Cerebellar cortex (tissue), 1 donor: ENCODE measurements at places on chromosomes 3 and 15.

DNA sequence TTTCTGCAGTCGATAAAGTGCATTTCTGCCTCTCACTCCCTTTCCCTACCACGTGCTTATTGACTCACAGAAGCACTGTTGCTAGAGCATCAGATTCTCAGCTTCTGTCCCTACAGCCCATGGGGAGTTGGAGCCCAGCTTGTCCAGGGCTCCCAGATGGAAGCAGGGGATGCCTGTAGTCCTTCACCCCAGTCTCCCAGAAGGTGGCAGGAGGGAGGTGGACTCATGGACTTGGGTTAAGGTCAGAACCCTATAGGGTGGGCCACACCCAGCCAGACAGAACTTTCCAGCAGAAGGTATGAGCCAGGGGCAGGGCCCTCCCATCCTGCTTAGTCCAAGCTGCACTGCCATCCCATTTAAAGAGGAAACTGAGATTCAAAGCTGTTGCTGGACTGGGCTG lies 33.1 kb upstream of the SEMA3F start:
- peak; percentile 60 for DNase-seq

- no peak for DNase-seq
Measured at GRCh38 chr3:82044930-82045705, 283.7 kb upstream of the GBE1 start.

DNA sequence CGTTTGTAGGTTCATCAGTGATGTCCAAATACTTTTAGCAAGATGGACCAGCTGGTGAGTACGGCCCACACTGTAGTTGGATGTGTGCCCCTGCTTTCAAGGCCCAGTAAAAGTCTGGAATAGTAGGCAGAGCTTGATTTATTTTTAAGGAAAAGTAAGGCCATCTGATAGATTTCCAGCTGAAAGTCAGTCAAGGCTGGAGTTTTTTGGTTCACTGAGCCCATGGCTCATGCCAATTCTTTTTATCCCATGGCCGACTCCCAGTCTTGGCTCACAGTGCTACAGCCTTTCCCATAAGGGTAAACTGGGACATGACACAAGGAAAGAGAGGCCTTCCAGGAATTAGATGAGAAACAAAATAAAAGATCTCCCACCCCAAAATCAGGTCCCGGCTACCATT lies 13.5 kb downstream of the CCDC80 start:
- no peak for DNase-seq

- DNase-seq = no peak
Measured at GRCh38 chr3:130509008-130509407, 8.0 kb upstream of the COL6A6 start.

- no peak for DNase-seq
Measured at GRCh38 chr15:57698991-57699390, 7.5 kb upstream of the POLR2M start.

DNA sequence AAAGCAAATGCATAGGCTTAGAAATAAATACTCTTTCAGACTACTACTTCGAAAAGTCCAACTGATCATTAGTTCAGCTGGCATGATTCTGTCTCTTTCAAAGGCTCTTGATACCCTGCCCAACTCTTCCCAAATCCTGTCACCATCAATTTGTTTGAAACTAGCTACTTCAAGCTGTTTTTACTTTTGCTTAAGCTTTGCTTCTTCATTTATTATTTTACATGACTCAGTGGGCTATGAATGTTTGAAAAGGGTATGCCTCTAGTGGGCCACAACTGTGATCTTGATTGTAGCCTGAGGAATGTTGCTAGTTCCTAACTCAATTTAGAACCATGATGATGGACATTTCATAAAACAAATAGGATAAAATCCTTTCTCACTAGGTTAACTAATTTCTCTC lies 340.8 kb downstream of the NAALADL2 start:
- no peak for DNase-seq

DNA sequence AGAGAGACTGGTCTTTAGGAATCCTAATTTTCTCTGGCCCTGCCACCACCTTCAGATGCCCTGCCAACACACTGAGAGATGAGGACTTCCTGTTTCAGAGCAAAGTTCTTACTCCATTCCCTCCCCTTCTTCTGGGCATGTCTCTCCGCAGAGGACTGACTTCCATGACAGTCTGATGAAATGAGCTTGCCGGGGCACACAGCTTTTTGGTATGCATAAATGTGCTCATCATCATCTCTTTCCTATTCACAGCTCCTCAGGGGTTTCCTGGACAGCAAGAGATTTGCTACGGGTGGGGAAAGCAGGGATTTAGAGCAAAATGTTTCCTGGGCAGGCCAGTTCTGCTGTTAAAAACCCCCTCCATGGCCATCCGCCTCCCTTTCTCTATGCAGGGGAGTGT lies 27.6 kb upstream of the SEMA6D start:
- peak; percentile 3 for DNase-seq

DNA sequence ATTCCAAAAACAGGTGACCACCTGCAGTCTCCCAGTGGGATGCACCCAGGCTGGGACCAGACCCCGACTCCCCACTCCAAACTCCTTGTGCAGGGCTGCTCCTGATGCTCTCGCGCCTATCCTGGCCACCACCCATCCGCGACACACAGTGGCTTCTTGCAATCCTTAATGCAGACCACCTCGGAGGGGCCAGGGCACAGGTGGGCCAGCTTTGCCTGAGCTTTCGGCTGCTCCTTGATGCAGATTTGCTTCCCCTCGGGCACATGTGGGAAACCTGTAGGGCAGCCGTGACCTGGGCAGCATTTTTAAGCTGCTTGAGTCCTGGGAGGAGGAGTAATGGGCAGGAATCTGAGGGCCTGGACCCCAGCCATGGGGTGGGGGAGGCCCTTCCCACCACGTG lies 18.9 kb downstream of the SLC6A11 start:
- DNase-seq = no peak

DNA sequence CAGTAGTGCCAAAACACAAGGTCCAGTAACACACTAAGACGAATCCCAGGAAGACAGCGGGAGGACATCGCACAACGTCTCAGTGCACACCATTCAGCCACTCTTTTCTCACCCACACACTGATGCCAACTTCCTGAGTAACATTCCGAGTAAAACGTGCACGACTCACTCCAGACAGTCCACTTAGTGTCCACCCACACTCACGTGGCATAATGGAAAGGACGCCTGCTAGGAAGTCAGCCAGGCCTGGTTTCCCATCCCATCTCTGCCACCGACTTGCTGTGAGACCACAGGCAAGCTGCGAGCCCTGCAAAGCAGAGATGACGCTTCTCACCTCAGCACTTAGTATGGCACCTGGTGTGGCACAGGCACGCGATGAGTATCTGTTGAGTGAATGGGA lies 36.8 kb upstream of the VGLL4 start:
- no peak for DNase-seq

DNA sequence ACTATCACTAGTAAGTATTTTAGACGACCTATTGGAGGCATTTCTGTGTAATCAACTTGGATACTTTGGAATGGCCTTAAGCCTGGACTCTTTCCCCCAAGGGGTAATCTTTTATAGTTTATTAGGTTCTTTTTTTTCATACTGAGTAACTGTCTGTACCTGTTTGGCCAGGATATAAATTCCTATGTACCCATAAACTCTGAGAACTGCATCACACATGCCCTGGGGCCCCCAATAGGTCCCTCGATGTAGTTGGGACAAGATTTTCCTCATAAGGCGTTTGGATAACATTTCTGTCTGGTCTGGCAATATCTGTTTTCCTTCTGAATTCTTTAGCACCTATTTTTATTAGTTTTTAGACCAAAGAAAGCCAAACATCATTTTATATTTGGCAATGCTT lies 86.4 kb upstream of the WNT7A start:
- no peak for DNase-seq

GRCh38 chr3:133276594-133276993 lies 123.3 kb upstream of the BFSP2 start:
- DNase-seq = peak; percentile 13

DNA sequence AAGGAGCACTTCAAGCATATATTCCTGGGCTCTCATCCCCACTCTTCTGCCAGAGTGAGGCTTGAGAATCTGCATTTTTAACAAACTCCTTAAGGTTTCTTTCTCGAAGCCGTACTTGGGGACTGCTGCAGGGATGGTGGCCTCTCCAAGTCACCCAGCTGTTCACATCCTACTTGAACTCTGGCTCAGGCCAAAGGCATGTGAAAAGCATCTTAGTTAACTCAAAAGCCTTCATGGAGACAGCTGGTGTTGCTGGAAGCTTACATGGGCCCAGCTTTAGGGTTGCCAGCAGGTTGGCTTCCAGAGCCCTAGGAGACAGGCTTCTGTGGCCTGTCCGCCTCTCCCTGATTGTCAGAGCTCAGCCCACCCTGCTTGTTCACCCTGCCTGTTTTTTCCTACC lies 139.2 kb downstream of the THSD4 start:
- no peak for DNase-seq

- DNase-seq = peak; percentile 81
Measured at GRCh38 chr15:76057332-76058000, 2.3 kb upstream of the TMEM266 start.

- no peak for DNase-seq
Measured at GRCh38 chr3:64138046-64138445, 87.2 kb downstream of the PRICKLE2 start.

GRCh38 chr3:192834428-192834827 lies 83.2 kb downstream of the MB21D2 start:
- no peak for DNase-seq

DNA sequence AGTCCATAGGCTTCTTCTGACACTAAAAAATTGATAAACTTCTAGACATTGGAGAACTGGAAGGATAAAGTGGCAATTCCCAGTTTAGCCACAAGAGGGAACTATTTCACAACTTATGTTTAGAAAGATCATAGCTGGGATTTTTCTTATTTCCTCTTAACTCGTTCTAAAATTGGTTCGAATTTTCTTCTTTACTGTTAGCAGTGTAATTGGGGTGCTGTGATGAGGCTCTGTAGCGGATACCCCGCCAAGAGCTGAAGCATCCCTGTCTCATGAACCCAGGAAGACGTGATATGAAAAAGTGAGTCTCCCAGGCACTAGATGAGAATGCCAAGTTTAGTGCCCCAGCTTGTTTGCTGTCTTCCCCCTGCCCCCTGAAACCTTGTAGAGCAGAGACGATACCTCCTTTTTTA lies 85.1 kb downstream of the PDCD6IP start:
- DNase-seq = peak; percentile 83

DNA sequence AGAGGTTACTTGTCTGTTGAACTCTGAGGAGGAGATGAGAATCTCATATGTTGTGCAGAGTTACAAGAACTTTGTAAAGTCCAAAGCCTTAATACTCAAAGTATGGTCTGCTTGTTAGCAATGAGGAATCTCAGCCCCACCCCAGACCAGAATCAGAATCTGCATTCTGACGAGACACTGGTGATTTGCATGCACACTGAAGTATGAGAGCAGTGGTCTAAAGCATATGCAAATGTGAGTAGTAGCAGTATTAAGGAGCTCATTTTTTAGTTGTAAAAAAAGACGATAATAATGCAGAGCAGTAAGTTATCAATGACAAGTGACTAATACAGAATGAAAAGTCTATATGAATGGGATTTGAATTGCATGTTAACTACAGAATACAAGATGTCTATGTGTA lies 327.7 kb downstream of the RYR3 start:
- no peak for DNase-seq

DNA sequence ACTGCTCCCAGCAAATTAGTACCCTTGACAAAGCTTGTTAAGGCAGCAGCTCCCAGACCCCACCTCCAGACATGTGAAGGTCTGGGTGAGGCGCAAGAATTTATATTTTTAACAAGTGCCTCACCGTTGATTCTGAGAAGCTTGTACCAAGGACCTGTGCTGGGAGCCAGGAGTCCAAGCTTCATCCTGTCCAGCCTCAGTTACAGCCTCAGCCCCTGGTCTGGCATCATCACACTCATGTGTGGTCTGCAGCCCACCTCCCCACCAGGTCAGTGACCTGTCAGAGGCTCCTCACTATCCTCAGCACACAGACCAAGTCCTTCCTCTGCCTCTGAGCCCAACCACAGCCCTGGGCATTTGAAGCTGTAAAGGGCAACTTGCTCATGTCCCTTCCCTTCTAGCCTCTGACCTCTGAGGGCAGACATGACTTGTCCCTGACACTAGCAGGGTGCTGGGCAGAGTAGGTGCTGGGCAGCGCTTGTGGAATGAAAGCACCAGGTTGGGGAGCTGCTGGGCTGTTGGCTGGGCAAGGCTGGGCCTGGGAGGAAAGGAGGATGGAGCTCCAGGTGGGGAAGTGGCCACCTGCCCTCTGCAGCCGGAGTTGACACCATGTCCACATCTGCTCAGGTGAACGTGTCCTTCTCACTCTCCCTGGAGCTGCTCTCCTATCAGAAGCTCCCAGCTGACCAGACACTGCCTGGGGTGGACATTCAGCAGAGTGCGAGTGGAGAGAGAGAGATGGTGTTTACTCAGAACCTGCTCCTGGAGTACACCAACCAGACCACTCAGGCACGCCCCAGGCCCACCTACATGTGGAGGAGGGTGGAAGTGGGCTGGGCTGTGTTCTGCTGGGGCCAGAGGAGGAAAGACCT lies 16.9 kb downstream of the ACAA1 start:
- no peak for DNase-seq

DNA sequence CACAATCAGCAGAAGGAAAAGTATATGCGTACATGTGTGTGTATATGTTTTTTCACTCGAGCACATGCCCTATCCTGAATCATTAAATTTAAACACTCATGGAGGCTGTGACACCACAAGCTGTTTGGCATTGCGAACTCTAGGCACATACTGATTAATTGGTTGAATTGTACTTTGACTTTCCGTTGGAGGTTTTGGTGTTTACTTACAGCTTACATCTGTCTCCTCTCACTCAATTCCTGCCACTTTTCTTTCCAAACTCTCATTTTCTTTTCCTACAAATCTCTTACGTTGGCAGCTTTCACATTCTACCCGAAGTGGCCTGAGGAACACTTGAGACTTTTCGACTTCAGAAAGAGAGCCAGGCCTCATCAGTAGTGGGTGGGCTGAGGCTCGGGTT lies 434.1 kb upstream of the SEMA6D start:
- DNase-seq = no peak

- no peak for DNase-seq
Measured at GRCh38 chr3:56864090-56864489, 62.3 kb upstream of the ARHGEF3 start.

DNA sequence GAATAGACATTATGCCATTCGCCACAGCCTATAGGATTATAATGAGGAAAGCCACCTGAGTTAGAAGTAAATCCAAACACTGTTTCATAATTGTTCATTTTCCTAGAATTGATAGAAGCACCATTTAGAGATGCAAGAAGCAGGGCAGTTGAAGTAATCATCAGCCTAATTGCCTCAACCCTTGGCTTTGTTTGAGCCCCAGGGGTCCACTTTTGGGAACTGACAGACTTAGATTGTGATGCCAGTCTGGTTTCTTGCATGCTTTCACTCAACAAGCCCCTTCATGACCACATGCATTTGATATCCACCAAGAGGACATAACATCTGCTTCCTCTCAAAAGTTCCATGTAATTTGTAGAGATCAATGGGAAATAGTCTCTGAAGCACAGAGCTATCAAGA lies 97.2 kb upstream of the COL8A1 start:
- no peak for DNase-seq

- no peak for DNase-seq
Measured at GRCh38 chr15:78880242-78880533, 7.5 kb downstream of the MORF4L1 start.

- no peak for DNase-seq
Measured at GRCh38 chr15:73985101-73985873, 6.8 kb downstream of the STOML1 start.

GRCh38 chr15:26537663-26538062 lies 235.2 kb downstream of the GABRB3 start:
- no peak for DNase-seq
